ENCODE measurements at places on chromosomes 16 and 17. TPM values are rescaled to one million over a fixed set of nuclear protein-coding genes. Genes with fewer than 3 reads are reported as not detected.

RARA gene
- total RNA-seq = 8.8 TPM

PRR35 gene
- not detected for total RNA-seq

CHAD gene
- total RNA-seq = not detected

LPO gene
- total RNA-seq = under 0.01 TPM

BBS2 gene
- total RNA-seq = 55.3 TPM
